ENCODE measurements at places on chromosomes 16 and 17. TPM values are rescaled to one million over a fixed set of nuclear protein-coding genes. Genes with fewer than 3 reads are reported as not detected.

GRCh38 chr17:59753522-59754467 lies 46.3 kb downstream of the VMP1 start:
- peak; percentile 87 for DNase-seq

XPO6 gene
- polyA plus RNA-seq = 57.3 TPM

MFAP4 gene
- polyA plus RNA-seq = 233 TPM

DNA sequence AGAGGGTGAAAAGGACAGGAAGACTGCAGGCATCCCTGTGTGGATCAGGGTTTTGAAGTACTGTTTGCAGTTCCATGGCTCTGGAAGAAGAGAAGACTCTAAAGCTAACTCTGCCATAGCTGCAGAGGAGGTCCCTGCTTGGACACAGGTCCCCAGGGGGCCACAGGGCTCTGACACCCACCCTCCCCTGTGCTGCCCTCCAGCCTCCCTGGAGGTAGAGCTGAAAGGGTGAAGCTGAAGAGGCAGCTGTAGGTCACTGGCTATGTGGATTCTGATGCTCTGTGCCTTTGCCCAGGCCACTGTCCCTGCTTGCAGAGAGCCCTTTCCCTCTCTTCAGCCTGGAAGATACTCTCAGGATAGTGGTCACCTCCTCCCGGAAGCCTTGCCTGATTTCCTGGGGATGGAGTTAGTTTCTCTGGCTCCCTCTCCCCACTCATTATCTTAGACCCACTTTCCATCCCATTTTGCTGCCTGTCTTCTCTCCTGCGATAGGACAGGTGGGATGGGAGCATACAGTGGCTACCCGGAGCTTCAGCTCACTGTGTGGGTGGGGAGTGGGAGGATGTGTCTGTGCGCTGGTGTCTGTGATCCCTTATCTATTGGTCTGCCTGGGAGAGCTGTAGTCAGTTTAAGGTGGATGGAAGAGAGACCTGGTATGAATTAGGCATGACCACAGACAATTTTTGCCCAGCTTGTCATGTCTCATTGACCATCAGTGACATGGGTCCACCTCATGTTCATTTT lies 89.8 kb upstream of the TMEM97 start:
- no peak for DNase-seq

GRCh38 chr17:76270770-76271668 lies 5.9 kb downstream of the UBALD2 start:
- no peak for DNase-seq

DNA sequence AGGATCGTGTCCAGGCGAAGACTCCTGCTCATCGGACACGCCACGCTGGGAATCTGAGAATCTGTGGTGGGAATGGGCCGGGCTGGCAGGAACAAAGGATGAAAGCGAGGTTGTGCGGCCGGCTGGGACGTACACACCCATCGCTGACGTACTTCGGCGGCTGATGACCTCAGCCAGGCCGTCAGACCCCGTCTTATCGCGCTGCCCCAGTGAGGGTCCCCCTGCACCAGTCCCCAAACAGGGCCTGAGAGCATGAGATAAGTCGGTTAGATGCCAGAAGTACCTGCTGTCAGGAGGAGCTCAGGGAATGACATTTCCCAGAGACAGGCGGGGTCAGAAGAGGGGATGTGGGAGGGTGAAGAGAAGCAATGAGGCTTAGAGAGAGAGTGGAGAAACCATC lies 16.0 kb upstream of the SP6 start:
- DNase-seq = no peak

GRCh38 chr16:84508502-84508901 lies 4.0 kb upstream of the MEAK7 start:
- DNase-seq = no peak

KRTAP1-5 gene
- polyA plus RNA-seq = not detected

GRCh38 chr16:11236461-11237254 lies 19.3 kb downstream of the SOCS1 start:
- DNase-seq = no peak

TP53TG3F gene
- not detected for polyA plus RNA-seq

KRTAP4-4 gene
- polyA plus RNA-seq = not detected

ABCA9 gene
- polyA plus RNA-seq = 17.8 TPM

GRCh38 chr17:34639706-34640425 lies 60.5 kb downstream of the TMEM132E start:
- DNase-seq = no peak

TBX2 gene
- 12.2 TPM for polyA plus RNA-seq

DNA sequence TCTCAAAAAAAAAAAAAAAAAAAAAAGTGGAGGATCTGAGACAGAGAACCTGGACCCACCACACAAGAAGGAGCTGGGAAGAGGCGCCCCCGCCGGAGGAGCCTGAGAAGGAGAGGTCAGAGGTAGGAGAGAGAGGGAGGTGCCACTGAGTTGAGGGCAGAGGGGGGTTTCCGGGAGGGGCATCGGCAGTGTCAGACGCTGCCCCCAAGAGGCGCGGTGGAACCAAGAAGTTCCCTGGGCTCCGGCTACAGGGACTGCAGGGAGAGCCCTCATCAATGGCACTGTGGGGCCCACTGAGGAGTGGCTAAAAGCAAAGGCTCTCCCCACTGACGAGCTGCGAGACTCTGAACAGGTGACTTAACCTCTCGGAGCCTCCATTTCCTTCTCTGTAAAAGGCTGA lies 4.2 kb downstream of the CCDC42 start:
- DNase-seq = no peak

- DNase-seq = no peak
Measured at GRCh38 chr16:30028438-30029076, 2.5 kb downstream of the TLCD3B start.

DNA sequence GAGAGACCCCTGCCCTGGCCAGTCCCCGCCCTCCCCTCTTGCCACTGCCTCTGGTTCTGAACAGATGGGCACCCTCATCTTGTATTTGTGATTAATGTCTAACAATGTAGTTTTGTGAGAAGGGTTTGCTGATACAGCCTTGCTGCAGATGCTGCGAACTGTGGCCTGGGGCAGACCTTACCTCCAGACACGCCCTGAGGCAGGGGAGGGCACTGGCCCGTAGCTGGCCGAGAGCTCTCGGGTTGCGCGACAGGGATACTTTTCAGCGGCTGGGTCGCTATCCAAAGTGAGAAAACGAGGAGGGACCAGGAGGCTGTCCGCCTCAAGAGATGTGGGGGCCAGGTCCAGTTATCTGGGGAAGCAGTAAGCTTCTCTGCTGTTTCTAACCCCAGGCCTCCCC lies 21.9 kb downstream of the STH start:
- DNase-seq = no peak

DNA sequence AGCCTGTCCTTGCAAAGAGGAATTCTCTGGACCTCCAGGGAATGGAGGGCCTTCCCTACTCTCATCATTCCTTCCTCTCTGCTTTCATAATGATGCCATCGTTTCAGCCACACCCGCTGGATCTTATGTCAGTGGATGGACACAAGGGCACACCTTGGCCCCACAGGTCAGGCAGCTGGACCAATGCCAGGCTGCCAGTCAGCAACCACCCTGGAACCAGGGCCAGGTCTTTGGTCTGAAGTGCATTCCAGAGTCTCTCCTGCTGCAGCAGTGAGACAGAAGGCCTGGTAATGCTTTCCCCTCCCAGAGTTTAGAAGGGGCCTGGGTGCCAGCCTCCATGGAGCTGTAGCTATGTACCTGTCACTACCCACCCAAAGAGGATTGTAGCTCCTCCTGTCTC lies 7.4 kb downstream of the C1QL1 start:
- no peak for DNase-seq

DNA sequence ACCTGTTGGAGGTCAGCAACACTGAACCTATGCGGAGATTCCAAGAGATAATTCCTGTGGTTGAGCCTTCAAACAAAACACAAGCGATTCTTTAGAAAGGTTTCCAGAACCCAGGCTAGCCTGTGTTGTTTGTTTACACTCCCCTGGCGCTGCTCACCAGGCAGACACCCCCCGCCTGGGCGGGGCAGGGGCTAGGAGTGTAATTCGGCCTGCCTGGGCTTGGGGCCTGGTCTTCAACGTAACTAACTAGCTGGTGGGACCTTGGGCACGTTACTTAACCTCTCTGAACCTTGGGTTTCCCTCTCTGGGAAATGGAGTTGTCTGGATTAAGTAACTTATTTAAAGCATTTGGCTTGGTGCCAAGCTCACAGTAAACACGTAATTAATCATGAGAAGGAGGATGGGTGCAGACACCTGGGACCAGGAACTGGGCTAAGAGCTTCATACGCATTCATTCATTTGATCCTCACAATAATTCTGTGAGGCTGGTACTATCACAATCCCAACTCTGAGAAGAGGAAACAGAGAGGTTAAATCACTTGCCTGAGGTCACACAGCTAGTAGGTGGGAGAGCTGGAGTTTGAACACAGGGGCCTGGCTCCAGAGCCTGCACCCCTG lies 7.6 kb upstream of the ARHGAP27 start:
- DNase-seq = no peak

GRCh38 chr17:39677542-39678339 lies 9.5 kb downstream of the PNMT start:
- DNase-seq = no peak

DNA sequence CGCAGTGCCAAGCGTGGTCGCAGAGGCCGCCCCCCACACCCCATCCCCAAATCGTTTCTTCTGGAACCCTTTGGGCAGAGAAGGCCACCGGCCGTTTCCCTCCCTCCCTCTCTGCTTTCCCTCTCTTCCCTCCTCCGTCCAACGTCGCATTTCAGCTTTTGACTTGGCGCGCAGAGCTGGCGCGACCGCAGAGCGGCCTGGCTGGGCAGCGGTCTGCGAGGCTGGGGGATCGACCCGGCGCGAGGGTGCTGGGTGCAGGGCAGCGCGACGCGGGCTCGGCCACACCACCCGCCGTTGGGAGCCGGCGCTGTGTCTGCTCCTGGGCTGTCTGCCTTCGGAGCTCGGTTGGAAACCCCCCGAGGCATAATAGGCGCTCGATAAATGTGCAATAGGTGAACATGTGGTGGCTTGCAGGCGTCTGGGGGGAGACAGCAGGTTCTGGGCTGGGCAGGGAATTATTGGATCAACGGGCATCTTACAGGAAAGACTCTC lies 2.8 kb upstream of the NTN3 start:
- DNase-seq = peak; percentile 52

- no peak for DNase-seq
Measured at GRCh38 chr16:89330177-89330856, 112.8 kb downstream of the ZNF778 start.

GRCh38 chr17:66430846-66431795 lies 128.7 kb downstream of the PRKCA start:
- DNase-seq = no peak

- no peak for DNase-seq
Measured at GRCh38 chr17:6510321-6510977, 45.9 kb downstream of the PITPNM3 start.

KNOP1 gene
- polyA plus RNA-seq = 23.0 TPM

- DNase-seq = no peak
Measured at GRCh38 chr17:48494335-48494734, 36.5 kb downstream of the HOXB1 start.

TOX3 gene
- polyA plus RNA-seq = 2.6 TPM

FBXW10 gene
- 0.13 TPM for polyA plus RNA-seq

GRCh38 chr16:63617047-63617989 lies 1504.5 kb downstream of the CDH11 start:
- no peak for DNase-seq

OR1A2 gene
- polyA plus RNA-seq = not detected

DNA sequence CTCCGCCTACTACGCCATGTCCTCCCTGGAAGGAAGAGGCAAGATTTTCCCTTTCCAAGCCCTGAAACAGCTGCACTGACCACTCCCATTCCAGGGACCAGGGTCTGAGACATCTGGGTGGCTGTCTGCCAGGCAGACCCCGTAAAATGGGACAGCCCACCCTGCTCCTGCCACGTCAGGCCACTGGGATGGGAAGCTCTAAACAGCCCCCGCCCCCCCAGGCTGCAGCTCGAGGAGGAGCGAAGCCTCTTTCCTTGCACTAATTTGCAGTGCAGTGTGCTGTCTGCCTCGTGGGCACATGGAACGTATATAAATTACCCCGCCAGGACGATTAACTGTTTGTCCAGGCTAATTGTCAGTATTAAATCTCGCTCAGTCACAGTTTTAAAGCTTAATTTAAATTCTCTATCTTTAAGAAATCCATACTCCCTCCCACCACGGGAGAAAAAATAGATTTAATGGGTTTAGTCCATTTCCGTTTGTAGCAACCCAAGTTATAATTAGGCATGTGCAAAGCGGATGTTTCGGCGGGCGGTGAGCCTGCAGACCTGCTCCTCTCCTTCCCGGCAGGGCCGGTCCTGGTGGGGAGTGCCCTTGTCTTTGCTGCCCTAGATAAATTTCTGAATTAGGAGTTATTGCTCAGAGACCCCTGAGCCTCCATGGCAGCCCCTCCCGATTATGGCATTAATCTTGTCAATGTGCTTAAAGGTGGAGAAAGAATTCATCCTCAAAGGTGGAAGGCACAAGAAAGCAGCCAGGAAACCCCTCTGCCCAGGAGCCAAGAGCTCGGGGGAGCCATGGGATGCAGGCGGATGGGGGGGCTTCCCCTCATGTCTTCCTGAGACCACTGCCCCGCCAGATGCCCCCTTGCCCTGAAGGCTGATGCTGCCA lies 268.0 kb upstream of the TNRC6C start:
- peak; percentile 84 for DNase-seq

SPATA22 gene
- polyA plus RNA-seq = 0.32 TPM

DNA sequence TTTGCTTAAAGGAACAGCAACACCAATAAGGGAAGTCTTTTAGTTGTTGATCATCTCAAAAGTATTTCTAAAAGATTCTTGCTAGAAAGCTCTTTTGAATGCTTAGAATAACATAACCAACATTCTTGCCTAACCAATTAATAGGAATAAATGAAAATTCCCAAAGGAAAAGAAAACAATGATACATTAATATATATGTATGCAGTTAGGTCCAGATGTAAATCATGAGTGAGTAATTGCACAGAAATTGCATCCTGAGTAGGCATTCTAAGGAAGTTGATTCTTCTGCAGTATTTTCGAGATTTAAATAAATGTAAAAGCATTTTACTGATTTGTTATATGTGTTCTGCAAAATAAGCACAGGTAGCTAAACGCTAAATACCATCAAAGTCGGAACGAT lies 22.1 kb downstream of the COX10 start:
- DNase-seq = no peak

GRCh38 chr17:47852113-47852949 lies 1.4 kb upstream of the SP6 start:
- no peak for DNase-seq

DNA sequence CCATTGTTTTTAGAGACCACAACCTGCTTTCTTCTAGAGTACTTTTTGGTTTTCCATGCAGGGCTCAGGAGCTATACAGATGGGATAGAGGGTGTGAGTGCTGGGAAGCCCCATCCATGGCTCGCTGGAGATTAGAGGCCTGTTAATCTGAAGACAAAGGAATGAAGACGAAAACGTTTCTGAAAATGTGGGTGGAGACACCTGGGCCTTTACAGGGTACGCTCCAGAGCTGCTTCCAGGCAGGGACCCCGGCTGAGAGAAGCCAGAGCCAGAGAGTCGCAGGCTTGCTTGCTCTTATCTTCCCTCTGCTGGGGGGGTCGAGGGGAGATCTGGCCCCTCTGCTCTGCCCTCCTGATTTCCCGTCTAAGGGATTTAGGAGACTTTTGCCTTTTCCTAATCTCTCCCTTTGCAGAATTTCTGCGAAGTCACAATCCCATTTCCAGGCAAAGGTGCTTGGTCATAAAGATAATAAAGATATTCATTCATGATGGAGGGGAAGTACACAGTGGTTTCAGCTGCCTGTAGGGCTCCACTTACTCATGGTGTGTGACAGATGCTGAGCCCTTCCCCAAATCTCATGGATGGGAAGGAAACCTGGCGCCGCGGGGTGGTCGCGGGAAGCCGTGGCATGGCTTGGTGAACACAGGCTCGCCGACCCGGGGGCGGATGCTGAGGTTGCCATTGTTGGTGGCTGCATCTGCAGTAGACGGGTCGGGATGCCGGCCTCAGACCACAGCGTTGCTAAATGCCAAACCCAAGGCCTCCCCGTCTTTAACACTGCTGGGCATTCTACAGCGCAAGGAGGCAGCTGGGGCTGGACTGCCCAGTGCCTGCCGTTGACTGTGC lies 4.8 kb upstream of the SOCS3 start:
- no peak for DNase-seq

GRCh38 chr17:62628831-62629555 lies 1.5 kb downstream of the MRC2 start:
- DNase-seq = peak; percentile 50

All from hindlimb muscle (tissue), 1 donor.